ENCODE measurements at places on chromosomes 3 and 15.

DNA sequence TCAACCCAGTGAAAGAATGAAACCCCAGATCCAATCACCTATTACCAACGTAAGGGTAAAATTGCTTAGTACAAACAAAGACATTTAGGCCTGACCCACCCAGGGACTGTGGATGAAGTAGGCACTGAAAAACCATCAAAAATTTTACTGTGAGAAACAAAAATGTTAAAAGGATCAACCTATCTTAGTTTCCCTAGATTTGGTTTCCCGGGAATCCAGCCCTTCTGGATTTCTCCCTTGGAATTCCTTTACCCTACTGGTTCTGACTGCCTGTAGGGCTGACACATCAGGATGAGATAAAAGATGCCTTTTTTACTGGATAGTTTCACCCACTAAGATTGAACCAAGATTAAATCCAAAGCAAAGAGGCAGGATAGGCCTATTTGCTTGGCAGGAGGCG is 102.7 kb downstream of the SCAPER start:
- no peak for DNase-seq

DNA sequence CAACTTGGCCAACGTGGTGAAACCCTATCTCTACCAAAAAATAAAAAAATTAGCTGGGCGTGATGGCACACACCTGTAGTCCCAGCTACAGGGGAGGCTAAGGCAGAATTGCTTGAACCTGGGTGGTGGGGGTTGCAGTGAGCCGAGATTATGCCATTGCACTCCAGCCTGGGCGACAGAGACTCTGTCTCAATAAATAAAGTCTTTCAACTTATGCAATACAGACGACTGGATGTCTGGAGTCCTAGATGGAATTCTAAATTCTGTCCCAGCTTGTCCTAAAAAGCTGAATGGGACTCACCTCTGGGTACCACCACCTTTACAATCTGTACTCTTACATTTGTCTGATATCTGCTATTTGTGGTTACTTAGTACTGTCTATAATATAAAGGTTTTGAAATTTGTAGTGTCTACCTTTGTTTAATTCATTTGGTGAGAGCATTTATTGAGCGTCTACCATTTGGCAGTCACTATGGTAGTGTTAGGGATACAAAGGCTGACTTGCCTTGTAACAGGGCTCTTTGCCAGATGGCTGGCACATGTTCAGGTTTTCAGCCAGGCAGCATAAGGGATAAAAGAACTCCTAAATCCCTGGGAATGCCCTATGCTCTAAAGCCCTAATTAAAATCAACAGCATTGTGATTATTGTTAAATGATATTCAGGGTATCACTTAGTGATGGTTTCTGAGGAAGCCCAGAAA is 7.2 kb upstream of the ZNF609 start:
- no peak for DNase-seq

GRCh38 chr3:21237638-21238037 is 513.4 kb downstream of the ZNF385D start:
- no peak for DNase-seq

DNA sequence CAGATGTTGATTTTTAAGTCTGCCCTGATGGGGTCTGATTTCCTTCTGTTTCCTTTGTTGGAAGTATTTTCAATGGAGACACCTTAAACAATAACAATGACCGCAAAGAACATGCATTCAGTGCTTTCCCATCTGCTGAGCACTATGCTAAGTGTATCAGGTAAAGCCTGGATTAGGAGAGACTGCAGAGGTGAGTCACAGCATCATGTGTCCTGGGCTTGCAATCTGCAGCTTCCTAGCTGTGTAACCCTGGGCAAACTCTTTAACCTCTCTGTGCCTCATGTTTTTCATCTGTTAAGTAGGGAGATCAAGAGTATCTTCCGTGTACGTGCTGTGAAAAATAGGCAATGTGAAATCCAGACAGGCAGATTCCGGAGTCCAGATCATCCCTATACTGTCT is 13.3 kb upstream of the CHRNB4 start:
- no peak for DNase-seq

Measured in kidney epithelial cell (primary cell).